Gastrocnemius medialis (tissue), 4 donors: ENCODE measurements at places on chromosomes 12 and 14. TPM values are rescaled to one million over a fixed set of nuclear protein-coding genes. Genes with fewer than 3 reads are reported as not detected.

- DNase-seq, result no peak
These were observed 486 bp upstream of the AKT1 start for GRCh38 chr14:104795781-104796686.

- no peak for DNase-seq
These were observed 322.1 kb downstream of the CCDC91 start for GRCh38 chr12:28512406-28512805.

GRCh38 chr14:96817750-96818666, 20.8 kb downstream of the VRK1 start:
- DNase-seq, result no peak

TDP1 gene
- 5.0 TPM for total RNA-seq

FSCB gene
- not detected for total RNA-seq

LBHD2 gene
- total RNA-seq, result not detected

GDF3 gene
- not detected for total RNA-seq

- no peak for DNase-seq
These were observed 53.7 kb upstream of the GPATCH2L start for GRCh38 chr14:76098047-76098446.
